RKO (cell line): ENCODE measurements at places on chromosomes 5 and 9.
A peak's percentile ranks its signal among the peaks of the same experiment; 100 is the strongest.

- DNase-seq: peak; percentile 63
Measured at GRCh38 chr5:93677359-93677891, 64.0 kb downstream of the POU5F2 start.

- DNase-seq: no peak
Measured at GRCh38 chr5:117805058-117805457, 1183.3 kb downstream of the DTWD2 start.

DNA sequence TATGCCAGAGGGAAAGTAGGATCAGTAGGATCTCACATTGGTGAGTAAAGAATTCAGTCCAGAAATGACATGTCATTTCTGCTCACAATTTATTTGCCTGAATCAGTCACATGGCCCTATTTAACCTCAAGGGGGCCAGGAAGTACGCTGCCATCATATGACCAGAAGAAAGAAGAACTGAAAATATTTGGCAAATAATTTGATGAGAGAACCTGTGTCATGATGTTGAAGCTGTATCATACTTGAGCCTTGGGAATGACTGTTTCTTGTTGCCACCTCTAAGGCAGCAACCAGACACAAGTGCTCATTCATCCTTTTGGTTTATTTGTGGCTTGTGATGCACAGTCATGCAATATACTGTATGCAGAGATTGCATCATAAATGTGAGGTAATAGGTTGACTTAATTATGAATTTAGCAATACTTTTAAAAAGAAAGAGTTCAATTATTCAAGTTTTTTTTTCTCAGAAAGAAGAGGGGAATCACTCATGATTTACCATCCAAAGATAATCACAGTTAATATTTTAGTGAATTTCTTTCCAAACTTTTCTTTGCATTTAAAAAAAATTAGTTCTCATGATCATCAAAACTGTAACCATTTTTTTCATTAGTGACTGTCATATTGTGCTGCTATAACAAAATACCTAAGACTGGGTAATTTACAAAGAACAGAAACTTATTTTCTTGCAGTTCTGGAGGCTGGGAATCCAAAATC, 8.2 kb upstream of the ZFYVE16 start:
- peak; percentile 79 for DNase-seq

DNA sequence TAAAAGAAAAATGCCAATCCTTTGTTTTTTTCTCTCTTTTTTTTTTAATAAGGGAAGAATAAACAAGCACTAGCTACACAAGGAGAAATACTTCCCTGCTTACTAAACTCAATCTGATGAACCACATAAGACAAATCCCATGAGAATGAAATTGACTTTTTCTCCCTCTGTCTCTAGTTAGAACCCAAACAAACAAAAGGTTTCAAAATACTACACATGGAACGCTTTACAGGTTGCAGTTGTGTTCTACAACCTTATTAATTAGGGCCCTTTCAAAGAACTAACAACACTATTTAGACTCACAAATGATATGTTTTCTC, 124.5 kb downstream of the PDE4D start:
- DNase-seq: no peak

DNA sequence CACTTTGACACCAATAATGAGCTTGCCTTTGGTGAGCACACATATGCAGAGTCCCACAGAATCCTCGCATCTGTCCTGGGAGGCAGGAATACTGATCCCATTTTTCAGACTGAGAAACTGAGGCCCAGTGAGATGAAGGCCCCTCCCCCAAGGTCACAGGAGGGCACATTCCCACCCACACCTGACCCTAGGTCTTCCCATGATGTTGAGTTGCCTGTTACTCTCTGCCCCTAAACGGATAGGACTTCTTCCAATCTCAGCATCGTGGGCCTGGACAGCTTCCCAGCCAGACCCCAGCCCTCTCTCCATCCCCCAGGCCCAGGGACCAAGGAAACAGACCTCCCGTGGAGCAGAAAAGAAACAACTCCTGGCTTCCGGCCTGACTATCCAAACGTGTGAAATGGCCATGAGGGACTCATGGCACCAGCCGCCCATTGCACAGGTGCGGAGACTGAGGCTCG, 877 bp downstream of the SH3GLB2 start:
- DNase-seq: peak; percentile 58

GRCh38 chr9:123561046-123561445, 205.0 kb downstream of the CRB2 start:
- no peak for DNase-seq

- DNase-seq: no peak
Measured at GRCh38 chr9:93702261-93702660, 125.9 kb downstream of the PHF2 start.

- no peak for DNase-seq
Measured at GRCh38 chr5:126402621-126403555, 20.3 kb upstream of the GRAMD2B start.

- DNase-seq: no peak
Measured at GRCh38 chr9:136856541-136857141, 4.5 kb downstream of the MAMDC4 start.

DNA sequence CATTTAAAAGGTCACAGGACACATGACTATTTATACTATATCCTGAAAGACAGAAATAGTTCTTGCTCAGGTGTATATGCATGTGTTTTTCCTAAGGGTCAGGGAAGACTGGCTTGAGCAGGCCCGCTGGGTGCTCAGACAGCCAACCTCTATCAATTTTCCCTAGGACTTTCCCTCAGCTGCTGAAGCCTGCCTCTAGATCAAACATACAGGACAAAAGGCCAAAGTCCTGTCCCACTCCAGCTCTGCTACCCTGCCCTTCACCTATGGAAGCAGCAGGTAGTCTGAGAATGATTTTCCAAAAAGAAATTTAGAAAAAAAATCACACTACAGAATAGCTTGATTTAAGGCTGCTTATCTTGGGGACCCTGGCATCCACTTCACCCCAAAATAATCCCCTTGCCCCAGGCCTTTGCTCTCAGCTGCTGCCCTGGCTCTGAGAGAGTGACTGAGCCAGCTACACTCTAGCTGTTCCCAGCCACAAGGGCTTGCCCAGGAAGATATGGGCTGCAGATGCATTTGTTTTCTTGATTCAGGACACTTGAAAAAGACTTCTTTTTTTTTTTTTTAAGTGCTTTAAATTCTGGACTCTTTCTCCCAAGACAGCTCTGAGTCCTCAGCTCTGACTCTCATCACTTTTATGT, 42.5 kb downstream of the KLHL3 start:
- DNase-seq: no peak

DNA sequence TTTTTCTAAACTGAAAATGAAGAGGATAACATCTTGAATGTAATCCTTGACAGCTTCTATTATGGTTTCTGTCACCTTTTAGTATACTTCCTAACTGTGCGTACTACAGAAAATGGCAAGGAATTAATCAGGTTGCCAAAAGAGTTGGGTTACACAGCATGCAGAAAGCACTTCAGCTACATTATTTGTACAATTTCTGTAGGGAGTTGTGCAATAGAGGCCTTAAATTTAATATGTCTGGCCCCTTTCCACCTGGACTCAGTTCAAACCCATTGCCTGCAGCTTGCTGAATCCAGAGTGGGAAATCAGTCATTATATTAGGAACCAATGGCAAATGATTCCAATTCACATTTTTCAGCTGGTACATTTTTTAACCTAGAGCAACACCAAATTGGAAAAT, 549.7 kb downstream of the CSNK1G3 start:
- DNase-seq: no peak

DNA sequence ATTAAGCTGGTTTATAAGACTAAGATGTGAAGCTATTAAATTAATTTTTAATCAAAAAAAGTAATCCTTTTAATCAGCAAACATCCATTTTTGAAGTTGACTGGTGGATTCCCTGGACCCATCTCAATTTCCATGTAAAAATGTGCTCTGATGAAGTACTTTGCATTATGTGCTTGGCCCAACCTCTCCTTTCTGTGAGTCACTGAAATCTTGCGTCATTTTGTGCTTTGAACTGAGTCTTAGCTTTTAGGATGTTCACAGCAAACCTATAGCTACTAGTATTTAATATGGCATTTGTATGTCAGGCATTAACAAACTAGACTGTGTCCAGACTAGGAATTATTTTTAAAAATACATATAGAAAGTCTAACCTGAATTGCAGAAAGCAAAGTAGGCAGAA, 55.0 kb upstream of the CDH12 start:
- peak; percentile 29 for DNase-seq

DNA sequence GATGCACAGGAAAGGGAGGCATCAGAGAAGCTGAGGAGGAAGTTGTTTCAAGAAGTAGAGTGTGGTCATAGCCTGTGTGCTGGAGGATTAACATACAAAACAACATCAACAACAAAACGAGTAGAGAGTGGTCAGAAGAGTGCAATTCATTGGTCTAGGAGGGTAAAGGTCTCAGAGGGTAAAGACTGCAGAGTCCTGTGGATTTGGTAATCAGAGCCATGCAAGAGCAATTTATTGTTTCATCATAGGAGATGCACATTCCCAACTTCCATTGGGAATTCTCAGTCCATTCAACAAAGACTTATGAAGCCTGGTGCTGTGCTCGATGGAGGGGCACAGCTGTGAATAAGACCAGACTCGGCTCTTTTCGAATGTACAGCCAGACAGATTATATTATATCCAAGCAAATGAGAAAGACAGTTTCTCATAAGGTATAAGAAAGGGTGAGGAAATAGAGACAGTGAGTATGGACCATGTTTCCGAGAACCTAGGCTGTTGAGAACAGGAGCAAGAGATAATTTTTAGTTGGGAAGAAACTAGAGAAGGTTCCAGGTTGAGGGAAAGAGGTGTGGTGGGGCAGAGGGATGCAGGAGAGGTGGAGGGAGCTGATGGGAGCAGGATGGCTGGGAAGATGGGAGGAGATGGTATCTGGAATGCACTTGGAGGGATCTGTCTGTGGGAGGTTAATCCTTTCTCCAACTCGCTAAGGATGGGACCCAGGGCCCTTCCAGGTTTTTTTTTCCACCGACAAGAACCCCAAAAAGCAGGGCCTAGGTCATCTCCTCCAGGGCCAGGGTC, 7.9 kb upstream of the MYORG start:
- DNase-seq: no peak

GRCh38 chr5:104541141-104541785, 978.7 kb upstream of the NUDT12 start:
- no peak for DNase-seq

DNA sequence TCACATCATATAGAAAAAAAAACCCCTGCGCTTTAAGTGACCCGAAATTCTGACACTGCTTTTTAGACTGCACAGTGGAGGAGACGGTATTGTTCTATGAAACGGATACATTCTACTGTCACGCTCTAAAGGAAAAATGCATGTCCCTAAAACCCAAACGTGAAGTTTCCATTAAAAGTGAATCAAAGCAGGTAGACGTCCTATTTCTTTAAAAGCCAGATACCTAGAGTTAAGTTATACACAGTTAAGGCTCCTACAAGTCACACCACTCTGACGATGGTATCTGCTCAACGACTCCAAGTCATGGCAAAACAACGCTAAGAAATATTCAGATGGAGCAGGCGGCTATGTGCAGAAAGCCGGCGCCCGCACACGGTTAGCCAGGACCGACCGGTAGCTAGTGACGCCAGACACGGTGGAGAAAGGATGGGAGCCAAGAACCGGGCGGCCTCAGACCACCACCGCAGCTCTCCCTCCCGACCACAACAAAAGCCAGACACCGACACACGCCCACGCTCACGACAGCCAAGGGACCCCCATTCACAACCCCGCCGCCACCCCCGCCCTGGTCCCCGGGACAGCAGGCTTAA, 734 bp downstream of the SKP1 start:
- peak; percentile 59 for DNase-seq
